ENCODE measurements at places on chromosomes 7 and 10.
A peak's percentile ranks its signal among the peaks of the same experiment; 100 is the strongest.

DNA sequence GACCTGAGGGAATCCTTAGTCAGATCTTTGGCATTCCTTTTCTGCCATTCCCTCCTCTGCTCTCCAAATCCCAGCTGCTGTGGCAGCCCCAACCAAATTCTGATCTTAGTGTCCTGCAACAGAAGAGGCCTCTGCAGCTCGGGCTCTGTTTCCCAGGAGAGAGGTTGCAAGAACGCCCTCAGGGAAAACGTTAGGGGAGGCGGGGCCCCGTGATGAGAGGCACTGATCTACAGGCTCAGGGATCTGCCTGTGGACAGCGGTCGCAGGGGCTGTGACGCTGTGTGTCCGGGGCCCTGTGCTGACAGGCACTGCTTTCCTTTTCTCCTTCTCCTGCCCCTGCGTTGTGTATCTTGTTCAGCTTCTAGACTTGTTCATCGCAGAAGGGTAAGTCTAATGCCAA lies 57.3 kb upstream of the DPYSL4 start:
- DNase-seq, result no peak

DNA sequence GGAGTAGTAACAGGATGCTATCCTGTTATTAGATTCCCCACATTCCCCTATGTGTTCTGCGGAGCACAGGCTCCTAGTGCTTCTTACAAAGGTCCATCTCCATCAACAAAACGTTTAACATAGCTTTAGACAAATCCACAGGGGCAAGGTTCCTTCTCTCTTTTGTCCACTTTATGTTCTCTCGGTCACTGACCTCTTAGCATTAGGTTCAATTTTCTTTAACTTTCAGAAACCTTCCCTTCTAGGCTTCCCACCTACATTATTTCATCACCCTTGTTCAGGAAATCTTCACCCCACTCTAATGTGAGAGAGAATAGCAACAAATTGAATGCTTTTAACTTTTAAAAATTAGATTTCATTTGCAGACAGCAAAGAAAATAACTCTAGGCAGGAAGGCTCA lies 84.9 kb downstream of the DOCK4 start:
- no peak for DNase-seq

DNA sequence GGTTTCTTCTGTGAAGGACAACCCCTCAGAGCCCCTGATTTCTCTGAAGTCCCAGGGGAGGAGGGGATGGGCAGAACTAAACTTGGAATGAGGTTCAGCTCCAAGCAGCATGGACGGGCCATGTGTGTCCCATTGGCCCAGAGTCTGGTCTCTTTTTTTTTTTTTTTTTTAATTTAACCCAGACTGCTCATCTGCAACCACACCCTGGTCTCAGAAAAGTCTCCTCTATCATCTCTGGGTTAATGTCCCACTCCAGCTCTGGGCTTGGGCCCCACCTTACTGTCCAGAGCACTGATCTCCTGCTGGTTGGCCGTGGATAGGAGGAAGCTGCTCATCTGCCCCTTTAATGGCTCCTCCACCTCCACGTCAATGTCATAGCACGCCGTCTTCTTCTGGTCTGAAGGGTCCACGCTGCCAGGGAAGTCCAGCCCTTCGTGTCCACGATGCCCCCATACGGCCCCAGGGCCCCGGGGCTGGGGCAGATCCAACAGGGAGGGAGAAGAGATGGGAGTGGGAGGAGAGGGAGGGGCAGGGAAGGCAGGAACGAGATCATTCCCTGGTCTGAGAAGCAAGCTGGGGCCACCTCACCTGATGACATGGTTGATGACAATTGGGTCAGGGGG lies 7.7 kb downstream of the CHPF2 start:
- no peak for DNase-seq

DNA sequence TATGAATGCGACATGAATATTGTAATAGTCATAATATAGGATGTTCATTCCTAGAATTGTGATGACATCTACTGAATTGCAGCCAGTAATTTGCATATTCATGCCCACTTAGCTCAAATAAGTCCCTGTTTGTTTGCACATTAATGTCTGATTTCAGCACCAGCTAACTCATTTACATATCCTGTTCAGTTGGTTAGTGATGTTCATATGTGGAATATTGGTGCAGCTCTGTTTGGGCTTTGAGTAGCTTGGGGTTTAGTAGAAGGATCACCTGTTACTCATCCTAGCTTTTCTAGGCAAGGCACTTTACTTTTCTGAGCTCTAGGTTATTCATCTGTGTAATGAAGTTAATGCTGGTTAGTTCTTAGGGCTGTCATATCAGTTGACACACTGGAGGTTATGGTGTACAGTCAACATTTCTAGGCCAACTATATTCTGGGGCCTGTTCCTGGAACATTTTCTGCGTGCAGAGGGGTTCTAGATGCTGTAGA lies 238.4 kb downstream of the EXOC4 start:
- DNase-seq, result no peak

GRCh38 chr10:58467931-58468635 lies 44.6 kb upstream of the BICC1 start:
- DNase-seq, result no peak

GRCh38 chr10:97307866-97308780 lies 10.9 kb upstream of the FRAT1 start:
- DNase-seq, result no peak

DNA sequence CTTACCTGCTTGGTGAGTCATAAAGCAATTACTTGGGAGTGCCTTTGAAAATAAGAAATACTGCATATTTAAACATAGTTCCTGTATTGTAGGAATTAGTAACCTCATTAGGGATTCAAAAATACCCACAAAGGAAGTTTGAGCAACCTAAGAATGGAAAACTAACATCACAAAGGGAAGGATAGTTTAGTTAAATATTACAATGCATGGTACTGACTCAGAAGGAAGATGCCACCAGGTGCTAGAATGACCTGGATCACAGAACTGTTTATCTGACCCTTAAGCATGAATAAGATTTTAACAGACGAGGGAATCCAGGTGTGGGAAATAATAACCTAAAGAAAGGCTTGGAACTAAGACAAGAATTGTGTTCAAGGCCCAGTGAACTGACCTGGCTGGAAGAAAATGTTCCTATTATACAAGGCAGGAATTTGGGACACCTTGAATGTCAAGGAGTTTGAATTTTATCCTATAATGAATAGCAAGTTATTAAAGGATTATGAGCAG lies 106.4 kb downstream of the GSAP start:
- DNase-seq, result no peak

- DNase-seq, result no peak
Observed at GRCh38 chr10:126058507-126058906, 162.1 kb downstream of the FANK1 start.

GRCh38 chr10:131849591-131850382 lies 51.0 kb upstream of the PPP2R2D start:
- DNase-seq, result no peak

- no peak for DNase-seq
Observed at GRCh38 chr7:108252177-108252576, 122.0 kb upstream of the LAMB4 start.

GRCh38 chr7:30926313-30926712 lies 14.7 kb downstream of the AQP1 start:
- no peak for DNase-seq

- DNase-seq, result no peak
Observed at GRCh38 chr10:10870523-10871241, 147.0 kb upstream of the CELF2 start.

DNA sequence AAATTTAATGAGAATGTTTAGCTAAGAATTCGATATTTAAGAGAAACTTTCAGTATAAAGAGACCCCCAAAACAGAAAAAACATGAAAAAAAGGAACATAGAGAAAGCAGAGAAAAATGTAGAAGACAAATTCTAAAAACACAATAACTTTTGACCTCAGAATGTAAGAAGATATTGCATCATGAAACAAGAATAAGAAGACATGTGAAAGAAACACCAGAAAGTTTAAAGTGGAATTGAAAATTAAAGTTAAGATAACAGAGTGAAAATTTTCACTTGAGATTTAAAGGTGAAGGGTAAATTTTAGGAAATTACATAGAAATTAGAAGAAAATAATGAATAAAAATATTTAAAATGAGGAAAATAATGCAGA lies 78.2 kb upstream of the FAM3C start:
- no peak for DNase-seq

GRCh38 chr7:158818325-158819213 lies 10.7 kb downstream of the ESYT2 start:
- DNase-seq, result peak; percentile 68

DNA sequence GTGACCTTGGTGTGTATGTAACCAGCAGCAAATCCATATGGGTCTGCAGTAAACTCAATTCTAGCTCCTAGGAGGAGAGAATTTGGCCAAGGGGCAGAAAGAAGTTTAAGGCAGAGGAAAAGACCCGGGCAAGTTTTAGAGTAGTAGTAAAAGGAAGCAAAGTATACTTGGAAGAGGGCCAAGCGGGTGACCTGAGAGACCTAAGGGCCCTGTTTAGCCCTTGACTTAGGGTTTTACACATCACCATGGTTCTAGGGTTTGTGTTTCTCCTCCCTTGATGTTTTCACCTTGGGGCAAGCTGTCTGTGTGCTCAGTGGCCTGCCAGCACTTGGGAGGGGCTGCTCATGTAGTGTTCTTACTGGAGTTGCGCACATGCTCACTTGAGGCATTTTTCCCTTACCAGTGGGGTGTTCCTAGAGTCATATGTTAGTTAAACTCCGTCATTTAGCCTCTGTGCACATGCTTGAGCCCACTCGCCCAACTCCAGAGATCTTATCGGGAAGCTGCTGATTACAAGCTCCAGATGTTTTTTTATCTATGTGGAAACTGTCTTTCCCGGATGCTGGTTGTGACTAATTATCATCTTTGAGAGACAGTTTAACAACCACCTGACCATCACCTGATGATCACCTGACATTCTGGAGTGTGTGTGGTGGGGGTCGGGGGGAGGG lies 137.6 kb upstream of the PRSS1 start:
- no peak for DNase-seq

- no peak for DNase-seq
Observed at GRCh38 chr10:118753331-118754228, 1.2 kb downstream of the CACUL1 start.

GRCh38 chr7:155808549-155809331 lies 3.5 kb downstream of the SHH start:
- no peak for DNase-seq

DNA sequence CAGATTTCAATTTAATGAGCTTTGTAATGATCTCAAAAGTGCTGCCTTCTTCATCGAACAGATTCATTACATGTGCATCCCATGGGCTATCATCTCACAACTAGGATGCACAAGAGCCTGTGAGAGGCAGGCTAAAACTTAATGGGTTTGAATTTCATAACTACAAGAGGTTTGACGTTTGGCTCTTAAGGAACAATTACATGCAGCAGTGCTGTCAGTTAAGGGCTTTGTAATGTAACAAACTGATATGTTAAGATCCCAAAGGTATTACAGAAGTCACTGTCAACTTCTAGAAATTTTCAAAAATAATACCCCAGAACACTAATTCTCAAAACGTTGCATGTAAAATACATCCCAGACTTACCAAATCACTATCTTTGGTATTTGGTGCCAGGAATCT lies 33.2 kb downstream of the KIF20B start:
- DNase-seq, result no peak

DNA sequence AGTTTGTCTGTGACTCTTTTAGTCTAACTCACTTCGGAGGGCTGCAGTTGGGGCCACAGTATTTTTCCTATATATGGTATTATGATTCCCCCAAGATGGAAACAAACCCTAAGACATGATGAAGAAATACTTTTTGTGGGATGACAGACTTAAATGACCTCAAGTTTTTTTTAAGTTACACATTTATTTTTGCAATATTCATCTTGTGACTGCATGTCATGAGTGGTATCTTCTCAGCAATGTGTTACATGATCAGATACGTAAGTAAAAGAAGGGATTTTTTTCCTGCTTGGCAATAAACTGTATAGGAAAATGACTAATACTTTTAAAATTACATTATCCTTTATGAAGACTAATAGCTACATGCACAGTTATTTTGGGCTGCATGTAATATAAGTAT lies 57.8 kb downstream of the OR13A1 start:
- DNase-seq, result no peak

- DNase-seq, result no peak
Observed at GRCh38 chr10:84706875-84707274, 378.5 kb downstream of the CCSER2 start.

DNA sequence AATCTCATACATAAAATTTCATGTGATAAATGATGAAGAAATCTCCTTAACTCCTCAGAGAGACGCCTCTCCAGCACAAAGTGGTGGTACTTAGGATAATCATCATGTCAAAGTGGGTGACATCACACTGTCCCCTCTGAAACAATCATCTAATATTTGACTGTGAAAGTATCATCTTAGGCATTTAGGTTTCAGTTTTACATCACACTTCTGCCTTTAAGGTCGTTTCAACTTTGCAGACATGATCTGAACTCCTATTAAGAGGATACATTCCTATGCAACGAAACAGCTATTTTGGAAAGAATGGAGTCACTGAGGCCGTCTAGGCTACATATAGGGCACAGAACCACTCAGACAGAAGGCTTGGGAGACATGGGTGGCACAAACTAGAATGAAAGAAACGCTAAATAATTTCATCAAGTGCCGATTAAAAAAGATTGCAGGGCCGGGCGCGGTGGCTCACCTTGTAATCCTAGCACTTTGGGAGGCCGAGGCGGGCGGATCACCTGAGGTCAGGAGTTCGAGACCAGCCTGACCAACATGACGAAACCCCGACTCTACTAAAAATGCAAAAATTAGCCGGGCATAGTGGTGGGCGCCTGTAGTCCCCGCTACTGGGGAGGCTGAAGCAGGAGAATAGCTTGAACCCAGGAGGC lies 2.0 kb downstream of the VOPP1 start:
- DNase-seq, result no peak

- DNase-seq, result no peak
Observed at GRCh38 chr7:107122486-107122911, 46.3 kb upstream of the HBP1 start.

Measured in activated CD4-positive, alpha-beta T cell treated with anti-CD3 and anti-CD28 coated beads, Interleukin-2, amount 50 U/mL, for 1 hour (primary cell).